T-helper 22 cell (primary cell): ENCODE measurements at places on chromosomes 11 and 22.

DNA sequence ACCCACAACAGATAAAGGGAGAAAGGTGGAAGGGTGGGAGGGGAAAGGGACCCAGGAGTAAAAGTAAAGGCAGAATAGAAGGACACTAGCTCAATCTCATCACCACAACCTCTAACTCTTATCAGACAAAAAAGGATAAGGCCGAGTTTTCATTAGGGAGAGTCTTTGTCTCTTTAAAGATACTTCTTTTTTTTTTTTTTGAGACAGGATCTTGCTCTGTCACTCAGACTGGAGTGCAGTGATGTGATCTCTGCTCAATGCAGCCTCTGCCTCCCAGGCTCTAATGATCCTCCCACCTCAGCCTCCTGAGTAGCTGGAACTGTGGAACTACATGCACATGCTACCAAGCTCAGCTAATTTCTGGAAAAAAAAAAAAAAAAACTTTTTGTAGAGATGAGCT lies 85.6 kb upstream of the CHRM4 start:
- no peak for DNase-seq

GRCh38 chr11:118281284-118281683 lies 17.2 kb upstream of the MPZL2 start:
- no peak for DNase-seq

DNA sequence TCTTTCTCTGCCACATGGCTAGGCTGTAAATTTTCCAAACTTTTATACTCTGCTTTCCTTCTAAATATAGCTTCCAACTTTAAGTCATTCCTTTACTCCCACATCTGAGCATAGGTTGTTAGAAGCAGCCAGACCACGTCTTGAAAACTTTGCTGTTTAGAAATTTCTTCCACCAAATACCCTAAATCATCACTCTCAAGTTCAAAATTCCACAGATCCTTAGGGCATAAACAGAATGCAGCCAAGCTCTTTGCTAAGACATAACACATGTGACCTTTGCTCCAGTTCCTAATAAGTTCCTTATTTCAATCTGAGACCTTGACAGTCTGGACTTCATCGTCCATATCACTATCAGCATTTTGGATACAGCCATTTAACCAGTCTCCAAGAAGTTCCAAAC lies 749.9 kb downstream of the METTL15 start:
- no peak for DNase-seq

GRCh38 chr11:76683161-76684095 lies 12.9 kb upstream of the LRRC32 start:
- no peak for DNase-seq

DNA sequence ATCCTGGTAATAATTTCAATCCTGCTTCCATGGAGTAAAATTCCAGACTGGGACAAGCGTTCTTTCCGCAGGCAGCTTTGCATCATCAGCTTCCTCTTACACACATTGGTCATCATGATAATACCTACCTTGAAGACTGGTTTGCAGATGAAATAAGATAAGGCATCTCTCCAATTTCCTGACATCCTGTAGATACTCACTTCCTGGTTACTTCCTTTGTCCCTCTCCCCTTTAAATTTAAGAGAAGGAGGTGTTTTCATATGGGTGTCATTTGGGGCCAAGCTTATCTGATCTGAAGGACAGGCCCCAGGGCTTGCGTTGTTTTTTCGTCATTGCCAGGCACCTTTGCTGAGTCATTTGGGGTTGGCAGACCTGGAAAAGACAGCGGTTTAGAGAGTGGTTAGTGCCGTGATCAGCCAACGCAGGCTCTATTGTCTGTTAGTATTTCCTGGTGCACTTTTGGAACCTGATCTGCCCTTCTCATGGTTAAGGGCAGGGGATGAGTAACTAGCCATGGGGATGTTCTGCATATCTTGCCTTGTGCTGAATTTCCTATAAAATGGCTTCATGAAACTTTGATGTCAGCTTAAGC lies 24.1 kb downstream of the GRAMD1B start:
- peak; percentile 43 for DNase-seq
